Activated T-cell treated with anti-CD3 and anti-CD28 coated beads, Interleukin-2, amount 50 U/mL, for 4 hours (primary cell): ENCODE measurements at places on chromosomes 2 and 18.

DNA sequence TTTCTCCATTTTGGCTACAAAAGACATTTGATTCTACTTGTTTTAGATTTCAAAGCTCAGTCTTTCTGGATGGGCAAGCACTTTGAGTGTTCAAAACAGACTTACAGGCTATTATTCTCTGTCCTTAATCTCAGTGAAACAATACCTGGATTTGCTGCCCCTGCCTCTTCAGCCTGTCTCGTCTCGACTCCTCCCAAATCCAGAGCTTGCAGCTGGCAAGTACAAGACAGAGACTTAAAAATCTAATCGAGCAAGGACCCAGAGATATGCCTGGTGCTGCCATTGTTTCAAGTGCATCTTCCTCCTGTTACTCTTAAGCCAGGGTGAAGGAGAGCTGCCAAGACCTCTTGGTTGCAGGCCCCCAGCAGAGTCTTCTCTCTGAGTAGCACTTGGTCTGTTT is 59.2 kb downstream of the LRRC30 start:
- DNase-seq = no peak

DNA sequence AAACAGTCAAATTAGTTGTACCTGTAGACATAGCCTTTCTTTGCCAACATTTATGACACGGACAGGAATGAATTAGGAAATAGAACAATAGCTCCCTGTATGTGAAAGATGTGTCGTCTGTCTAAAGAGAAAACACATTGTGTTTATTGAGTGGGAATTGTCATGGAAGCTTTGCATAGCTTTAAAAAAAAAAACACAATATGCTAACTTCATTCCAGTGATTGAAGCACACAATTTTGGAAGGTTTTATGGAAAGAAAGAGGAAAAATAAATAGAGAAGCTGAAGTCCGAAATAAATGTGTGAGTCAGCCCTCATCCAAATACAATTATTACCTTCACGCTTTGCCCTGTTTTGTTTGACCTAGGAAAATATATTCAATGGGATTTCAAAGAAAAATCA is 1095.7 kb downstream of the TSN start:
- no peak for DNase-seq

- no peak for DNase-seq
These were observed 54.2 kb upstream of the FMNL2 start for GRCh38 chr2:152280780-152281179.

- DNase-seq = no peak
These were observed 357.6 kb downstream of the DSC3 start for GRCh38 chr18:30684825-30685481.

- no peak for DNase-seq
These were observed 50.9 kb downstream of the CACNB4 start for GRCh38 chr2:152047824-152048471.

- DNase-seq = no peak
These were observed 43.8 kb upstream of the ASAP2 start for GRCh38 chr2:9162841-9163240.

DNA sequence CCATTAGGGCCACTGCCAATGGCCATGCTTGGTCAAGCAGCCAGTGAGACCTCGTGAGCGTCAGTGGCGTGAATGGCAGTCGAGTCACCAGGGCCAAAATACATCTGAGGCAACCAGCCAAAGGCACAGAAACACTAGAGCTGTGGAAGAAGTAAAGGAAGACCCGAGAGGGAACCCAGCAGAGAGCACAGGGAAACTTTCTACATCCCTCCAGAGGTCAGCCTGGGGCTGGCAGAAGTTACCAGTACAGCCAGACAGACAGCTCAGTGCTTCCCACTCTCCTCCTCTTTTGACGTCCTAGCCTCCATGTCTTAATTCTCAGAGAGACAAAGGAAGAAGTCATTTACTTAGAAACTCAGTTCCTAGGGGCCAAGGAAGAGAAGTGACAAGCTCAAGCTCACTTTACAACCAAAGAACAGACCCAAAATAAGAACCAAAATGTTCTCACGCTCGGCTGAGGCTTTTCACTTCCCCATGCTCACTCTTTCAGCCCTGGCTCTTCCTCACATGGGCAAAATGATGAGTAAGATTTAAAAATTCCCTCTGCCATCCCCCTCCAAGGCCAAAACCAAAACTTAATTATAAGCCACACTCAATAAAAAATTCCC is 8.7 kb downstream of the CYRIA start:
- DNase-seq = no peak

GRCh38 chr2:50612306-50612705 is 419.6 kb downstream of the NRXN1 start:
- no peak for DNase-seq

DNA sequence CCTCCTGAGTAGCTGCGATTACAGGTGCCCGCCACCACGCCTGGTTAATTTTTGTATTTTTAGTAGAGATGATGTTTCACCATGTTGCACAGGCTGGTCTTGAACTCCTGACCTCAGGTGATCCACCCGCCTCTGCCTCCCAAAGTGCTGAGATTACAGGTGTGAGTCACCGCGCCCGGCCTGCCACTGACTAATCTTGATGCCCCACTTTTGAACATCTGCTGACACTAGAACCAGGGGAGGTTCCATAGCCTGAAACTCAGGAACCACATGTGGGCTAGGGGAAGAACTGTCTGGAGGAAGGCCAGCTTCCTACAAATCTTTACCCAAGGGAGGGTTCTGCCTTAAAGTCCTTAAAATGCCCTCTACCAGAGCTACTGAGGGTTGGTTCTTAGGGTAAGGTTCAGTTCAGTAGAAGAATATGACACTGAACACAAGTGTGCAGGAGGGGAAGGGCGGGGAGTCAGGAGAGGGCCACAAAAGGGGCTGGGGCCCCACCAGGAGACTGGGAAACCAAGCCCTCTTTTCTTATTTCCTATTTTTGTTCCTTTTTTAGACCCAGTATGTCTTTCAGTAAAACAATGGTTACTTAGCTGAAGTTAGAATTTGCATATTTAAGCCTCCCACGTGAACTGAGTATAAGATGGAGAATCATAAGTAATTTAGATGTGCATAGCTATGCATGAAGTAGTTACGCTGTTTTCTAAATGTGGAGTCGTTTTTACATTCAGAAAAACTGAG is 6.3 kb upstream of the RAB31 start:
- DNase-seq = no peak

DNA sequence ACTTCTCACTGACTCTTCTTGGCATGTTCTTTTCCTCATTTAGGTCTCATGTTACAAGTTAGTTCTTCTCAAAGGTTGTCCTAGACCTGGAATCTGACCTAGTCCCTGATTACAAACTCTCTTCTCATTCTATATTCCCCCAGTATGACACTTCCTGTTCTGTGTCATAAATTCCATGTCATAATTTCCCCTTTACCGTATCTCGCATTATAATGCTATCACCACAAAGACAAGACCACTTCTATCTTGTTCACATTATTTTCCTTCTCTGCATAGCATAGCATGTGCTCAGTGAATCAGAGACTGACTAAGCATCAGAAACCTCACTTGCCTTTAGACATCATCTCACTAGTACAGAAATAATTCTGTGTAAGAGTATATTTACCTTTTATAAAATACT is 63.6 kb upstream of the CAVIN2 start:
- DNase-seq = no peak

- DNase-seq = no peak
These were observed 25.9 kb downstream of the SIGLEC15 start for GRCh38 chr18:45851161-45851925.

DNA sequence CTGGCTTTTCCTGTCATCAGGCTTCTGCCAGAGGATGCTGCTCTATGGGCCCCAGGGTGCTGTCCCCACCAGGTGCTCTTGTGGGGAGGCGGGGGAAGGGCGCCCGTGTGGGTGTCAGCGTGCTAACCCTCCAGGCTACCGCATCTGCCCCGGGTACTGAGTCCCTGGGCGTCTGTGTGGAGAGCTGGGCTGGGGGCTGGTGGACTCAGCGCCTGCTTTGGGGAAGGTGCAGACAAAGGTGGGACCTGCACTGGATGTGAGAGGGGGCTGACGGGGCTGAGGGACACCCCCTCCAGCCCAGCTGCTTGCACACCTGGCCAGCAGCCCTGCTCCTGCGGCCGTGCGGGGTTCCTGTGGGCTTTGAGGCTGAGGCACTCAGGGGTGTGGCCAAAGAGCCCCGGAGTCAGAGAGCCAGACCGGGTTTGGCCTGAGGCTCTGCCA is 120.7 kb upstream of the PXDN start:
- no peak for DNase-seq

DNA sequence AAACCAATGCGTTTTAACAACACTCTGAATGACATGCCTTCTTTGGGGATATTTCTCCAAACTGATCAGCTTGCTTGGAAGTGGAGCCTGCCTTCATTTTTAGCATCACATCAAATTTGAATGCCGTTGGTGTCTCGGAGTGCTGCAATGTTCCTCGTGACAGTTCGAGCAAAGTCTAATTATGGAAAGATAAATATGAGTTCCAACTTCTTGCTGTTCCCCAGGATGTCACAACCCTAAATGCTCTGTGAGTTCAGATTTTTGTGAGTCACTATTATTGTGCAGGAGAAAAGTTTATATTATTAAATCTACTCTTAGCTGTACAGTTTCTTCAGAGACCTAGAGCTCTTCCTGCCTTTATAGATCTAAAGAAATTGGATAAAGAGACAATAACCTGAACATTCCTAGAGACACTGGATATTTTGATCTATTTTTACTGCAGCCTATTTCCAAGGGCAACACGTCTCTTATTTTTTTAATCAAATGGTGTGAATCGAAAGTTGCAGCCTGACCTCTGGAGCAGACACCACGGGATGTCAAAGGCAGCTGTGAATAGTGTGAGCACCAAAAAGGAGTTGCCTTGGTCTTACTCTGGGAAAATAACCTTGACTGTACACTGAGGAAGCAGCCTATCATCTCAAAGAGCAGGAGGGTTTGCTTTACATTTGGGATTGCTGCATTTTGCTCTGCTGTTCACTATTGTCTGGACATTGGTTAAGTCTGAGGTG is 330.1 kb downstream of the TDRD15 start:
- DNase-seq = no peak

GRCh38 chr18:12043811-12044210 is 49.8 kb upstream of the ANKRD62 start:
- DNase-seq = no peak

- no peak for DNase-seq
These were observed 105.5 kb upstream of the DTNA start for GRCh38 chr18:34604591-34604990.
